CD4-positive, alpha-beta T cell treated with Interleukin-4 for 1 hour (primary cell): ENCODE measurements at places on chromosomes 6 and 20.
A peak's percentile ranks its signal among the peaks of the same experiment; 100 is the strongest.

DNA sequence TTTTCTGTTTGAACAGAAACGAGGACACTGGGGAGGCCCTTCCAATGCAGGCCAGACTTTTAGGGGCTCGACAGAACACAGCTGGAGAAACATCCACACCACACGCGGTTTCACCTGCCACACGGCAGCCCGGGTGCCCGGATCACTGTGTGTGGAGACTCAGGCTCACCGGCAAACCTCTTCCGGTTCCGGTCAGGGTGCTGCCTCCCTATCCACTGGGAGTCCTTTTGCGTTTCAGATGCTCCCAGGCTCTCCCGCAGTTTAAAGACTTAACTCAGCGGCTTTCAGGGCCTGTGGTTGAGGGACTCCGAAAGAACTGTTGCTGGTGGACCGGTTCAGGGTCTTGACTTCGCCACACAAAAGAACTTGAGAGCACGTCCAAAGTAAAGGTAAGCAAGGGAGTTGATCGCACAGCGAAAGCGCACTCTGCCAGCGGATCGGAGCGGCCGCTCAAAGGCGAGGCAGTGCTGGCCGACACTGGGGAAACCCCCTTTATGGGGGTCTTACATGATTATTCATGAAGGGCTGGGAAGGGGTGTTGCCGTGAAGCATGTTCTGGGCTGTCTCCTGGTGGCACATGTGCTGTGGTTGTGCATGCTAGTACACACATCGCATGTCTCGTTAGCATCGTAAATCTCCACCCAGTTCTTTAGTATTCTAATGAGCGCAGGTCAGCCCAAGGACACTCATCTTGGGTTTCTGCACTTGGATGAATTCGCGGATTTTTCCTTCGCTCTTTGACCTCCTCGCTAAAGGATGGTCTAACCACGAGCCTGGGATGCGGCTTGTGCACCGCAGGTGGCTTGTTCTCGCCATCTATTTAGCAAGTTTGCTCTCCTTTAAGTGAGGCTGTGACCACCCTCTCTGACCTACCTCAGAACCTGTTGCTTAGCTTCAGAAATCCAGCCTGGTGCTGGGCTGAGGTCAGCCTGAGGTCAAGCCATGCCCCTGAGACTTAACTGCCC lies 180.3 kb downstream of the CDH26 start:
- DNase-seq: peak; percentile 42

- no peak for DNase-seq
Observed at GRCh38 chr6:3773678-3774298, 22.3 kb upstream of the PXDC1 start.

- peak; percentile 35 for DNase-seq
Observed at GRCh38 chr6:101011186-101011585, 130.1 kb upstream of the ASCC3 start.

GRCh38 chr6:99219788-99220187 lies 129.7 kb downstream of the FAXC start:
- no peak for DNase-seq

- DNase-seq: no peak
Observed at GRCh38 chr6:167448378-167448777, 123.5 kb downstream of the TTLL2 start.

GRCh38 chr20:7980332-7981046 lies 39.1 kb downstream of the TMX4 start:
- DNase-seq: peak; percentile 32

DNA sequence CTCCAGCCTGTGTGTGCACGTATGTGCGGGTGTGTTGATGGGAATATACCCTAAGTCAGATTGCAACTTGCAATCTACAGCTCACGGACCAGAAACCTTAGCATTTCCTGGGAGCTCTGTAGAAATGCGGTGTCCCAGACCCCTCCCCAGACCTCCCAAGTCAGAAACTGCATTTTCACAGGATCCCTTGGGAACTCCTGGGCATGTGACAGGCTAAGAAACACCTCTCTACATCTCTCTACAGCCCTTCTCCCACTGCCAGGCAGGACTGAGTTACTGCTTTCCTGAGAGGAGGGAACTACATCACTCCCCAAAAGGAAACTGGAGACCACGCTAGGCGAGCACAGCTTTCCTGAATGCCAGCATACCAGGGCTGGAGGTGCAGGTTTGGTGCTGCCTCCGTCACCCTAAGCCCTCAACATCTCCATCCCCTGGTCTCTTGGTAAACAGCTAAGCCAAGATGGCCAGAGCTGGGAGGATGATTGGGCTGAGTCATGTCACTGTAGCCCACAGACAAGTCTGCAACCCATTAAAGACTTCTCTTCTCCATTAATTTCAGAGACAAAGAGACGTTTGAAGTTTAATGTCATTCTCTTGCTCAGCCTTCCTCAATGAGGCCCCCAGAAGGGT lies 194.4 kb downstream of the BMP7 start:
- no peak for DNase-seq
